Tongue (tissue), 3 donors: ENCODE measurements at places on chromosomes 13 and 19. TPM values are rescaled to one million over a fixed set of nuclear protein-coding genes. Genes with fewer than 3 reads are reported as not detected.

Gene TMIGD2
- not detected for total RNA-seq

Gene PCDH8
- 1.0 TPM for total RNA-seq

Gene NCCRP1
- 4.5 TPM for total RNA-seq

Gene STXBP2
- total RNA-seq: 19.1 TPM

Gene MUC16
- total RNA-seq: 1.1 TPM

Gene OBI1
- 17.7 TPM for total RNA-seq

Gene ZNF837
- 1.5 TPM for total RNA-seq

Gene FPR3
- 1.4 TPM for total RNA-seq

Gene KLK1
- total RNA-seq: not detected

- DNase-seq: no peak
These were observed 87.0 kb upstream of the HTR2A start for GRCh38 chr13:46983881-46984280.

- DNase-seq: no peak
These were observed 16.3 kb upstream of the DOCK6 start for GRCh38 chr19:11278670-11279069.

- DNase-seq: no peak
These were observed 87.6 kb downstream of the CYSLTR2 start for GRCh38 chr13:48741377-48741776.

- DNase-seq: peak; percentile 76
These were observed 13.8 kb downstream of the RASA3 start for GRCh38 chr13:114118511-114119123.

- peak; percentile 95 for DNase-seq
These were observed 51.3 kb downstream of the WDR87 start for GRCh38 chr19:37855098-37855497.

DNA sequence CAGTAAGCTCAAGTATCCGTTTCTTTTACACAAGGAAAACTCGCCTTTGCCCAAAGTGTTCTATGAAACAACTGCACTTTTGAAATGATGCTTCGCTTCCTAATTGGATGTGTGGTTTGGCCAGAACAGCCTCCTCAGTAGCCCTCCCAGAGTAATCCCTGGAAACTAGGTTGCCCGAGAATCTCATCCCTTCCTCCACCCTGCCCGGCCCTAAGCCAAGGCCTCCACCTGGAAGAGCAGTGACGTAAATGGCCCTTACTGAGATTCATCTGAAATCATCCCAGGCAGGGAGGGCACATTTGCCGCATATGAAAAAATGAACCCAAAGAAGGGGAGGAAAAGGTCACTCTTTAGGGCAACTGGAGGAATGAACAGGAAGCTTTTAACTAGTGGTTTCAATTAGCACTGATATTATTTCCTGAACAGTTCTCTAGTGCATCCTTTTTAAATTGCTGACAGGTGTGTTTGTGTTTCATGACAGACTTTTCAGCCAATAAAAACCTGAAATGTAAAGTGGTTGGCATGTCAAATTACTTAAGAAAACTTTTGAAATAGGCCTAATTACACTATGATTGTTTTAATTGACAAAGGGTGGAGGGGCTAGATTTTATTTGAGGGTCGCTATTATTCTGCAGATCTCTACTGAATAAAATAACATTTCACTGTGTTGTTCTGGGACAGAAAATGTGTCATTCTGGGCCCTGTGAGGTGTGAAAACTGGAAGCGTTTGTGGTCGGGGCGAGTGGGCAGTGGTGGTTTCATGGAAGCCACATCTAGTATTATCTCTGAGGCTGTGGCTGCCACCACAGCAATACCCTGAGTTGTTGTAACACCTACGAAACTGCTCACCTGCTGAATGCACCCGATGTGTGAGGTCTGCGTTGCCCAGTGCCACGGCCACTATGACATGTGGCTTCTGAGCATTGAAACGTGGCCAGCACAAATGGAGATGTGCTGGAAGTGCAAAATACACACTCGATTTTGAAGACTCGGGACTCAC, 112.1 kb downstream of the ZIC5 start:
- DNase-seq: no peak

DNA sequence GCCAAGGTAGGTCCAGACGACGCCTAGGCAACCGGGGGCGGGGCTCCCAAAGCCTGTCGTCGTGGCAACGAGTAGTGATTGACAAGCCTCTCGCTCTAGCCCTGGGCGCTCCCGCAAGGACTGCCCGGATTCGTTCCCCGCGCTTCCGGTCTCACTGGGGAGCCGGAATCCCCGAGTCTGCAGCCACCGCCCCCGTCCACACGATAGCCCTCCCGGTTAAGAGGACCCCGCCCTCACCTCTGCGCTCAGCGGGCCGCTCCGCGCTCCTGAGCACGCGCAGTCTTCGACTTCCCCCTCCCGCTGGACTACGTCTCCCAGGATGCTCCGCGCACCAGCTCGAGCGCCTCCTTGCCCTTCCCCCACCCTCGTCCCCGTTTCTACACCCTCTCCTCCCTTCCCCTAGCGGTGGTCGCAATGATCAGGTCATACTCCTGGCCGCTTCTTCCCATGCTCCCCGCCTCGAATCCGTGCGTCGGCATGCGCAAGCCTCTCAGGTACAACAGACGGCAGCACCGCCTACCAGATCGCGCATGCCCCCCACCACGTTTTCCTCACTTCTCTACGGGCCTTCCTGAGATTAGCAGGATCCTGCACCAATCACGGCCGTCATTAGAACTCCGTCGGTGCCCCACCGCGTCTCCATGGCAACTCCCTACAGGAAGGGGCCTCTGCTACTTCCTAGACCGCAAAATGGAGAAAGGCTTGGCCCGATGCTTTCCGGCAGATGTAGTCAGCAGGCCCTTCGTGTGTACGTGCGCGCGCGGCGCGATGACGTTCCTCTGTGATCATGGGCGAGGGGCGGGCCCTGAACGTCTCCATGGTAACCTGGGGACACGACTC, at the start of gene MZF1:
Gene MZF1 (minus strand): TSS at position 518 of the 840 bp plus-strand sequence. CDS start 1,946 bp downstream, outside the sequence.
- DNase-seq: peak; percentile 100

GRCh38 chr19:53311044-53311443, 22.5 kb upstream of the ZNF845 start:
- no peak for DNase-seq

DNA sequence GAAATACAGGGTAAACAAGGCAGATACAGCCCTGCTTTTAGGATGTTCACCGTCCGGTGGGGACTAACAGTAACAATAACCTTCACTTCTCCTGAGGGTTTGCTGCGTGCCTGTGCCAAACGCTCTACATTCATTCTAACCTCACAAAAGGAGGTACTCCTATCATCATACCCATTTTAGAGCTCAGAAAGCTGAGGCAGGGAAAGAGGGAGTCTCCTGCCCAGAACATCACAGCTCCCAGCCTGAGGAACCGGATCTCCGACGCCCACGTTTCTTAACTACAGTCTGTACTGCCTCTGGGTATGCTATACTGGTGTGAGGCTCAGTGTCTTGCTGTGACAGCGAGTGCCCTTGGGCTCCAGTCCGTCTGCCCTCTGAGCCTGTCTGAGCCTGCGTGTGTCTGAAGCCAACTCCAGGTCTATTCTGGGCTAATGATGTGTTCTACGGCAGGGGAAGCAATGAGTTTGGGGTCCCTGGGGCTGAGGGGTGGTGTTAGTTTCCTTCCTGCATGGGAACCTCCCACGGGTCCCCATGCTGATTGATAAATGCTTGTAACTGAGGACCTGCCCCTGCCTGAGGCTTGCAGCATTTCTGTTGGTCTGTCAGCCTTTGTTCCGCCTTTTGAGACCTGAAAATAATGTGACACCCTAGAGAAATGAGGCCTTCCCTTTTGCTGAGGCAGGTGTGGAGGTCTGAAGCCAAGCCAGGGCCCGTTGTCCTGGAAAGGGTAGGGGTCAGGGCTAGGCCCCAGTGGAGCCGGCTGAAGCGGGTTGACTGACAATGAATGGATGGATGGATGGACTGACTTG, 4.9 kb downstream of the LIPE start:
- peak; percentile 29 for DNase-seq

- no peak for DNase-seq
These were observed 98.0 kb downstream of the PRR20E start for GRCh38 chr13:57264965-57265364.

- DNase-seq: peak; percentile 29
These were observed 6.8 kb downstream of the FREM2 start for GRCh38 chr13:38693641-38694040.

DNA sequence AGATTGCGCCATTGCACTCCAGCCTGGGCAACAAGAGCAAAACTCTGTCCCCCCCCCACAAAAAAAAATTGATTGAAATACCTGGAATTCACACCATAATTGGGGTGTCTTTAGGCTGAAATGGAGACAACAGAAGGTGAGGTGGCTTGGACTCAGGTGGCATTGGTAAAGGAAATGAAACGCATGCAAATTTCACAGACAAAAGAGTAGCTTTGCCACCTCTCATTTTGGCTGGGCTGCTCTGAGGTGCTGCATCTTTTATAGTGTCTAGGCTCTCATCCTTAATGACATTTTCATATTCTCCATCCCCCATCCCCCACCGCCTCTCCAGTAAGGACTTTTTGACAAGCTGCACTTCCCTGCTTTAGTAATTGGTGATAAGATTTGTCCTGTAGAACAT, 6.9 kb downstream of the UBE2L5 start:
- DNase-seq: no peak

DNA sequence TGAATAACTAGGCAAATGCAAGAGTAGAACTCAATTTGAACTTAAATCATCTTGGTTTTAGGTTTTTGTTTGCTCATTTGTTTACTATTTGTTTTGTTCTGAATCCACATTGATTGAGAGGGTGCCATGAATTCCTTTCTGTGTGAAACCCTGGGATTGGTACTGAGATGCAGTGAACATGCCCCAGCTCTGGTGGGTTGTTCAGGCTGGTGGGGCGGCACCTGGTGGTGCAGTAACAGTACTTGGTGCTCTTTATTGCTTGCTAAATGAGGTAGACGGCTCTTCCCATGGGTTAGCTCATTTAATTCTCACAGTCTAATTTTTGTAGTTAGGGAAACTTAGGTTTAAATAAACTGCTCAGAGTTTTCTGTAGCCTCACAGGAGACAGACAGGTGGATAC, 48.4 kb downstream of the WASF3 start:
- no peak for DNase-seq

DNA sequence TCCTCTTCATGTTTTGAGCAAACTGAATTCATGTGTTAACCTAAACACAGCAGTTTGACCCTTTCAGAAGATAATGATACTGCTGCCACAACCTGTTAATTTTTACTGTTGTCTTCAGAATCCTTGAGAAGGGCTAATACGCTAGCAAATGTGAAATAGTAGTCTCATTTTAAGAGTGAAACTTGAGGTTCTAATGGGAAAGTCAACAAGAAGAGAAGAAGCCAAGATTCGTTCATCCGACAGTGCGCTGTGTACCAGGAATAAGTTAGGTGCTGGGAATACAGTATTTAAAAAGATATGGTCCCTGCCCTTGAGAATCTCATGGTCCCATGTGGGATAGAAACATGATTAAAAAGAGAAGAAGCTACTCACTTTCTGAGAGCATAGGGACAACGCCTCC, 134.4 kb downstream of the KL start:
- DNase-seq: no peak

- DNase-seq: peak; percentile 27
These were observed 9.0 kb downstream of the BLOC1S3 start for GRCh38 chr19:45187421-45188100.

DNA sequence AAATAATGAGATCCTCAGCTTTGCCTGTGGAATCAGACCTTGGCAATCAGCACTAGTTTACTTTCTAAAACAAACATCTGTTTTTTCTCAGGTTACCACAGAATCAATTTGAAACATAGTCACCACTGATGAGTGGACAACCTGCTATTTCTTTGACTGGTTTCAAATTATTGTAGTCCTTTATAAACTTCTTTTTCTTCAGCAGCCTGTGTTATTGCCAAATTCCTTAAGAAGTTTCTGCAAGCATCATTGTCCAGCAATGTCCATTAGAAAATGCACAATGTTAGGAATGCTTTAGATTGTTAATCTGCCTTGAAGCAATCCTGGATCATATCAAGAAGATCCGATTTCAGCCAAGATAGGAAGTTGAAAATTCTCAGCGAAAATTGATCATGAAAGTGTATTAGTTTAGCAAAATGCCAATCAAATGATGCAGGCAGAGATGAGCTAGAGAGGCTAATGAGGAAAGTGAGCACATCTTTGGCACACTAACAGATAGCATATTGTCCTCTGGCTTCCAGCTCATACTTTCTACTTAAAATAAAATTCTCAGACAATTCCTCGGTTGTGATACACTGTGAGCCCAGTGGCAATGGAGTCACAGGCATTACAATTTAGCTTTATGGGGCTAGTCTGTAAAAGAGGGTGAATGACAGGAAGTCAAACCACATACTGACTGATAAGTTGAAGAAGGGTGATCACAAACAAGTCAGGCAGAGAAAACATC, 270.6 kb downstream of the SLITRK6 start:
- DNase-seq: peak; percentile 32

- no peak for DNase-seq
These were observed 7.1 kb upstream of the CLPP start for GRCh38 chr19:6354098-6354674.

GRCh38 chr19:5850743-5851293, 431 bp downstream of the FUT3 start:
- peak; percentile 56 for DNase-seq

GRCh38 chr19:1577090-1577928, 9.2 kb upstream of the MEX3D start:
- DNase-seq: peak; percentile 61
